Stimulated activated CD4-positive, alpha-beta T cell treated with anti-CD3 and anti-CD28 coated beads, Interleukin-4, amount 100 ng/mL, for 4 hours (primary cell): ENCODE measurements at places on chromosomes 13 and 19.
A peak's percentile ranks its signal among the peaks of the same experiment; 100 is the strongest.

GRCh38 chr13:46662690-46663089, 109.7 kb downstream of the LRCH1 start:
- no peak for DNase-seq

DNA sequence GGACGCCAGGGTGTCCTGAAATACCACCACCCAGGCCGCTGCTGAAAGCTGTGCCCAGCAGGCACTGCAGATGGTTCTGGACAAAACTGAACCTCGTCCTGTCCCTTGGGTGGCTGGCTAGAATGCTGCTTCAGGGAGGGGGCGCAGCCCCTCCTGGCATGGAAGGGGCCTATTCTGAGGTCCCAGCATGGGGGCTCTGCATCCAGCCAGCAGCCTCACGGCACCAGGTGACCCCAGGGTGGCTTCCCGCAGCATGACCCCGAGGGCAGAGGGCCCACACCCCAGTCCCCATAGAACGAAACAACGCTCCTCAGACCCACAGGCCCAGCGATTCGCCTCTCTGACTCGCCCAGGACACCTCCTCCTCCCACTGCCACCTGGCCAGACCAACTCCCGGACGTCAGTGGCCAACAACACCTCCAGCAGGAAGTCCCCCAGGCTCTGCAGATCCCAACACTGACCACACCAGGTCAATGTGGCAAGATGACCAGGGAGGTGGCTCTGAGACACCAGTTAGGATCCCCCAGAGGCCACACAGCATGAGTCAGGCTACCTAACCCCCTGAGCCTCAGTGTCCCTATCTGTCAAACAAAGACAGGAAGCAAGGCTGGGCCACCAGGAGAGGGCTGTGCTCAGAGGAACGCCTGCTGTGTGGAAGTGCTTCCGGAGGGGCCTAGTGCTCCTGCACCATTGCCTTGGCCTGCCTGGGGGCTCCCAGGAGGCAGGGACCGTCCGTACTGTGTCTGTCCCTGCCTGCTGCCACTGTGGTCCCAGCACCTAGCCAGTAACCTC, 6.1 kb downstream of the MKNK2 start:
- DNase-seq, result no peak

DNA sequence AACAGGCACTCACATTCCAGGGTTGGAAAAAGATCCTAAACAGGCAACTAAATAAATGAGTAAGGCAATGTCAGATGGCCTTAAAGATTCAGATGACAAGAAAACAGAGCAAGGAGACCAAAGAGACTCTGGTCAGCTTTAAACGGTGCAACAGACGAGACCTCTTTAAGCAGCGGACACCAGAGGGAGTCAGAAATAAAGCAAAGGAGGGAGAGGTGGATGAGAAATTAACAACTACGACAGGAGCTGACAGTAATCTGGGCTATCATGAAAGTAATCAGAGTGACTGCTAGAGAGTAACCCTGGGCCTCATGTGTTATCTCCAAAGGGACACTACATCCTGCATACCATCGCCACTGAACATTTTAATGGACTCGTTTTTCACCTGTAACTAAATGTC, 1.1 kb downstream of the ZNF550 start:
- no peak for DNase-seq

GRCh38 chr13:25118378-25118905, 22.5 kb downstream of the PABPC3 start:
- no peak for DNase-seq

DNA sequence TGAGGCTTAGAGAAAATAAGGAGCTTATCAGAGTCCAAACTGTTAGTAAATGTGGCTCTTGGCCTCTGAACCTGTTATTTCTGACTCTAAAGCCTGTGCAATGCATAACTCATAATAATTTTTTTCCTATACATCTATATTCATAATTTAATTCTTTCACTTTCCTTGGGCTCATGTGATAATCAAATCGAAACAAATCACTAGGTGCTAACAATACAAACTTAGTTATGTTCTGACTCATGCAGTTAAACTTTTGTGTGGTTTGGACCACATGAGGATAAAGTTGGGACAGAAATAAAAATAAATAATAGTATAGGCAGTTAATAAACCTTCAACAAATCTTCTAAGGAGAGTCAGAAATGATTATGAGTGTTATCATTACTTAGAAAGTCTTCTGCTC, 1629.0 kb downstream of the OLFM4 start:
- DNase-seq, result no peak

GRCh38 chr19:14530005-14530348, 583 bp downstream of the TECR start:
- DNase-seq, result no peak

DNA sequence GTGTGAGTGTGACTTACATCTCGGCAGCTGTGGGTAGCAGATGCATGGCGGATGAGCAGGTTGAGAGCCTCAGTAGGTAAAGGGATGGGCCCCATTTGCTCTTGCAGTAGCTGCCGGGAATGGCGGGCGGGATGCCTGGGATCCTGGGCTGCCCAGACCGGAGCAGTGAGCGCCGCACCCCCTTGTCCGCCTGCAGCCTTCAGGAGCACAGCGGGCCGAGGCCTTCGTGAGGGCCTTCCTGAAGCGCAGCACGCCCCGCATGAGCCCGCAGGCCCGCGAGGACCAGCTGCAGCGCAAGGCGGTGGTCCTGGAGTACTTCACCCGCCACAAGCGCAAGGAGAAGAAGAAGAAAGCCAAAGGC, 4.1 kb downstream of the POP4 start:
- DNase-seq, result no peak

DNA sequence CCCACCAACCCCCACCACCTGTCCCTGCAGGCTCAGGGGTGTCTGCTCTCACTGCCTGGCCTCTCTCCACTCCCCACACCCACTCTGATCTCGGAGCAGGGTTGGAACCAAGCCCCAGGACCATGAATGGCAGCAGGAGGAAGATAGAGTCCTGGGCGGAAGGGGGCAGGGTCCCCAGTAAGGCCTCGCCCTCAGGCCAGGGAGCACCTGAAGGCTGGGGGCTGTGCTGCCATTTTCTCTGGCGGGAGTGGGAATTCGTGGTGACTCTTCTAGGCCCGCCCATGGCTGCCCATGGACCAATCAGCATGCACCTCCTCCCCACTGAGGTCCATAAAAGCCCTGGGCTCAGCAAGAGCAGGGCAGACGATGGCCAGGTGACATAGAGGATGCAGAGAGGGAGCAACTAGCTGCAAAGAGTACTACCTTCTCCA, 25.0 kb downstream of the KBTBD6 start:
- DNase-seq, result no peak

DNA sequence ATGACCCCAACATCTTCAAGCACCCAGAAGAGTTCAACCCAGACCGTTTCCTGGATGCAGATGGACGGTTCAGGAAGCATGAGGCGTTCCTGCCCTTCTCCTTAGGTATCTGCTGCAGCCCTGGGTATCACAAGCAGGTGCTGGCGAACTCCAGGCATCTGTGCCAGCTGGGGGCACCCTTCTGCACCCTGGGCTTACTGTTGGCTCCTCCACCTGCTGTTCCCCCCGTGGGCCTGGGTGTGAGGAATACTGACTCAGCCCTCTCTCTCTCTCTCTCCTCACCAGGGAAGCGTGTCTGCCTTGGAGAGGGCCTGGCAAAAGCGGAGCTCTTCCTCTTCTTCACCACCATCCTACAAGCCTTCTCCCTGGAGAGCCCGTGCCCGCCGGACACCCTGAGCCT, 13.0 kb downstream of the CYP2S1 start:
- peak; percentile 11 for DNase-seq

GRCh38 chr13:59425211-59425741, 738.5 kb downstream of the DIAPH3 start:
- DNase-seq, result no peak

GRCh38 chr19:20182222-20182785, 15.3 kb downstream of the ZNF486 start:
- DNase-seq, result no peak

DNA sequence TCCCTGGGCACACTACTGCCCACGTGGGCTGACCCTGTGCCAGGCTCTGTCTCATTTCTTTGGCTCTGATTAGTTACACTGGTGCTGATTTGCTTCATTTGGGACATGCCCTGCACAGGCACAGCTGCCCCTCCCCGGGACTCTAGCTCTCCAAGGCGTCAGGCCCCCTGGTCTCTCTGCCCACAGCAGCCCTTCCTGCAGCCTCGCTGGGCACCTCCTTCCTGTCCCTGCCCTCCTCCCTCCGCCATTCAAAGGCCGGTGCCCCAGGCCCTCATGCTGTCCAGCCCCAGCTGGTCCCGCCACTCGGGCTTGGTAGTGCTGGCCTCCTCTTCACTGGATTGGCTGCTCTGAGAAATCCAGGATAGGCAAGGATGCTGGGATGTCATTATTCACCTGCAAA, 73.1 kb downstream of the ERICH6B start:
- no peak for DNase-seq

GRCh38 chr13:107834281-107834680, 381.1 kb downstream of the LIG4 start:
- DNase-seq, result no peak

DNA sequence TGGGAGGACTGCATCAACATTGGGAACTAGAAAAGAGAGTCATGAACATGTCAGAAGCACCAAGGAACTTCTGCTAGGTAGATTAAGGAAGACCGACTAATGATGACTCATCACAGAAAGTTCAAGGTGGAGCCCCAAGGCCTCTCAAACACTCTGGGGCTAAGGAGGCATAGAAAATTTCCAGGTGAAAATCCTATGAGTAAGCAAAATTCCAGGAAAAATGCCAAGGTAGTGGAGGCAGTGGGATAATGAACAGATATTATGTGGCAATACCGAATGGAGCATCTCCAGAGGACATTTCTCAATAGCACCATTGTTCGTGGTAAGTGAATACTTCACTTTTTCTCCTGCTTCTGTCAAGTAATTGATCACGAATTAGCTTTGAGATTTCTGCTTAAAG, 336.5 kb downstream of the MZT1 start:
- no peak for DNase-seq

DNA sequence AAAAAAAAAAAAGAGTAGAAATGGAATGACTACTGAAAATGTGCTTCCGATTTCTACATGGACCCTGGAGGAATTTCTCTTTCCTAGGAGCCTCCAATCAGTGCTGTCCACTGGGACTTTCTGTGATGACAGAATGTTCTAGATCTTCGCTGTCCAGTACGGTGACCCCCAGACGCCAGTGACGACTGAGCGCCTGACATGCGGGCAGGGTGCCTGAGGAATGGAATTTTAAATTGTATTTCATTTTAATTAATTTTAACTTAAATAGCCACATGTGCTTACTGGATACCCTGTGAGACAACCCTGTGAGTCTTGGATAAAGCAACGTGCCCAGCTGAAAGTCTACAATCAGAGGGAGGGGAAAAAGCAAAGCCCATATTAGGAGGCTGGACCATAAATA, 4.1 kb upstream of the TLE6 start:
- no peak for DNase-seq

GRCh38 chr19:29193155-29193554, 19.8 kb downstream of the UQCRFS1 start:
- DNase-seq, result no peak

GRCh38 chr13:41458761-41459431, 1.5 kb downstream of the RGCC start:
- DNase-seq, result peak; percentile 63

DNA sequence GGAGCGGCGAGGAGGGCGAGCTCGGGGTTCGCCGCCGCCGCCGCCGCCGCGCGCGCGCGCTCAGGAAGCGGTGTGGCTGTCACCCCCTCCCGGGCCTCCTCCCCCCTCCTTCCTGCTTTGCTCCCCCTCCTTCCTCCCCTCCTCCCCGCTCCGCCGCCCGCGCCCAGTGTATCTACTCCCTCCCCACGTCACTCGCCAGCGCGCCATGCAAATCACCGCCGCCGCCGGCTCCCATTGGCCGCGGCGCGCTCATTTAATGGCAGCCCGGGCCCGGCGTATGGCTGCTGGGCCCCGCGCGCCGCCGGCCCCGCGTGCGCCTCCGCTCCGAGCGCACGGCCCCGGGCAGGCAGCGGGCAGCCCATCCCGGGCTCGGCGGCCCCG, 335 bp upstream of the SOX1 start:
- peak; percentile 54 for DNase-seq

GRCh38 chr13:71866335-71867130, 471 bp downstream of the DACH1 start:
- DNase-seq, result peak; percentile 13

GRCh38 chr13:106506286-106506685, 29.2 kb downstream of the EFNB2 start:
- no peak for DNase-seq

DNA sequence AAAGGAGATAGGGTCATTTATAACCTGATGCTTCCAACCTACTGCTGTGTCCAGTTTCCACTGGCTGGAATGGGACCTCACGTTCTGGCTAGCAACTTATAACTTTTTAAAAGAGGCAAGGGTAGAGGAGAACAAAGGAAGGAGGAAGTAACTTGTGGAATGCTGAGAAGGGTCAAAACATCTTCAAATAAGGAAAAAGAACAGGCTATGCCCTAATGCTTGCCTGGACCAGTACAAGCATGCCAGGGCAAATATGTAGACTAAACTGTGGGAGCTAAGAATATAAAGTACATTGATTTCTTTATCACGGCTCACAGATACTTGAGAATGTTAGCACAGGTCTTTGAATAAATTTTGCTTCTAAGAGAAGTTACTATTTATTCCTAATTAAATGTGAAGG, 1.5 kb upstream of the ZNF561 start:
- DNase-seq, result no peak

DNA sequence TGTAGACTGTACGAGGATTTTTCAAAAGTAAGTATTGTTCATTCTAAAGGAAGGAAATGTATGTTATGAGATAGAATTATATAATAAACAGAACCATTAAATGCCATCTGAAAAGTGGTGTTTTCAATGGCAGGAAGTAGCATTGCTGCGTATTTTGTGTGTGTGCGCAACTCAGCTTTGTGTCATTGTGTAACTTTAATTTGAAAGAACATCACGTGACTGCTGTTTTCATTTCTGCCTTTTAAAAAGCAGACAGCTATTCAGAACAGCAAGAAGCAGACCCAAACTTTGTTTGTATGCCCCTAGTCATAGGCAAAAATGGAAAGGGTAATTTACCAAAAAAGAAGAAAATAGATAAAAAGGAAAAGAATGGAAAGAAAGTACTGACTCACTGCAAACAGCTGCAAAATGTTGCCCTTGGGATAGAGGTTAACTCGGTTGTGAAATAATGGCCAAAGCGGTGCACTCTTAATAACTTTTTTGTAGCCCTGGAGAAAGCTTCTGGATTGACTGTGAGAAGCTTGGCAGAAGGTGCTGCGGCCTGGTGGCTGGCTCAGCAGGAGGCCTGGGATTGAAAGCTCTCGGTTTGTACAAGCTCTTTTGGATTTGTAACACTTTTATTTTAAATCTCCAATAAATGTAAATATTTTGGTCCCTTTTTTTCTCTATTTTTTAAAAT, 97.3 kb downstream of the GGACT start:
- DNase-seq, result no peak

DNA sequence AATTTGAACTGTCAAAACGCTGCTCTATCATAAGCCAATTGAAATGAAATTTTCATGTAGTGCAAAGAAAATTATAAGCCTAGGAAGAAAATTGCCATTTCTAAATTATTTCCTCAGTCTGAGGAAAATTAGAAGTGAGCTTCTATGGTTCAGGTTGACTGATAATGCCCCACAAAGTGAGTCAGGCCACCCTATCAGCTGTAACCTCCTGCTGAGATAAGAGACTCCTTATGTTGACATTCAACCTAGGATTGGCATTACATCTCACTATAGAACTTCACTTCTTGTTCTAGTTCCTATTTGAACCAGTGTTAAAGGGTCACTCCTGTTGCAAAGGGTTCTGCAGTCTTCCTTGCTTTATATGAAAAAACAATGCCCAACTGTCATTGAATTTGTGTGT, 32.6 kb upstream of the RFC3 start:
- DNase-seq, result no peak
